ENCODE measurements at places on chromosomes 4 and X.

DNA sequence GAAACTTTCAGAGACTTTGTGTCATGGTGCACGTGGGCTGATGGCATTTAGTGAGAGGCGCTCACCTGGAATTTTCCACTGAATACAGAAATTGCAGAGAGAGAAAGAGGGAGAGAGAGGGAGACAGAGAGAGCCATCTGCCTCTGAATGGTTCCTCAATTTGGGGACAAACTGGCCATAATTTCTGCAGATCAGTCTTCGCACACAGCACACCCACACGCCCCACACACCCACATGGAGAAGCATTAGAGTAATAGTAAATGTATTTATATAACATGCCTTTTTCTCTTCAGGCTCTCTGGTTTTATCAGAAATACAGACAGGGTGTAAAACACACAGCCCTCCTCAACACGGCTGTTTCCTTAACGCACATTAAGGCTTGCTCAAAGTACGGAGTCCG lies 38.6 kb downstream of the PRKX start:
- DNase-seq, result no peak

- no peak for DNase-seq
Observed at GRCh38 chr4:88159229-88159725, 838 bp upstream of the ABCG2 start.

- DNase-seq, result no peak
Observed at GRCh38 chr4:99404595-99405287, 30.4 kb downstream of the ADH7 start.

DNA sequence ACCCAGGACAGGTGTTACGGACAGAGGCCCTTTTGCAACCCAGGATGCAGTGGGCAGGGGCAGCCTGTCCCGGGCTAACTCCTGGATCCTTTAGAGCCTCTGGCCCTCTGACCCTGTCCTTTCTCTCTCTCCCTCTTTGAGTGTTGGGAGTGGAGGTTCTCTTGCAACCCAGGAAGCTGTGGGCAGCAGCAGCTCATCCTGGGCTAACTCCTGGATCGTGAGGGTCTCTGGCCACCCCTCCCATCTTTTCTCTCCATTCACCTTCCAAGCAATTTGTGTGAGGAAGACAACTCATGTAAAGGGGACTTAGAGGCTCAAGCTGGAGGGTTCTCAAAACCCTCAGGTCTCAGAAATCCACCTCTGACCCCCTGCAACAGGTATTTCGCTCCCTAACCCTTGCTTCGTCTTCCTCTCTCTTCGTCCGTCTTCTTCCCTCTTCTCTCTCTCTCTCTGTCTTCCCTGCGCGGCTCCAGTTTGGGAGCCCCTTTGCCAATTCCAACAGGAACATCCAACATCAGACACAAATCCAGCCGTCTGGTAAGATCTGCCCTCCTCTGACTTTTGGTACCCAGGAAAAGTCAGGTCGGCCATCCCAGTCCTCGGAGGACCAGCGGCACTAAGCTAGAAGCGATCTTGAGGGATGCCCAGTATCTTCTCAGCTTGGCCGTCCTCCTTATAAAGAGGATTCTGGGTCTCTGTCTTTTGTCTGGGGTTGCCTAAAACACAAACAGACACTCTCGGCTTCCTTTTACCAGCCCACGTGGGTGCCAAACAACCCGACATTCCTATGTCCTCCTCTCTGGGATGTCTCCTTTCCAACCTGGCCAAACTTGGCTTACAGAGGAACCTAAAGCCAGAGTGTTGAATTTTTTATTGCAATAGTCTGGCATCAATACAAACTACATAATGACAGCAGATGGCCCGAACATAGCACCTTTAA lies 7.9 kb downstream of the ASMTL start:
- DNase-seq, result no peak

DNA sequence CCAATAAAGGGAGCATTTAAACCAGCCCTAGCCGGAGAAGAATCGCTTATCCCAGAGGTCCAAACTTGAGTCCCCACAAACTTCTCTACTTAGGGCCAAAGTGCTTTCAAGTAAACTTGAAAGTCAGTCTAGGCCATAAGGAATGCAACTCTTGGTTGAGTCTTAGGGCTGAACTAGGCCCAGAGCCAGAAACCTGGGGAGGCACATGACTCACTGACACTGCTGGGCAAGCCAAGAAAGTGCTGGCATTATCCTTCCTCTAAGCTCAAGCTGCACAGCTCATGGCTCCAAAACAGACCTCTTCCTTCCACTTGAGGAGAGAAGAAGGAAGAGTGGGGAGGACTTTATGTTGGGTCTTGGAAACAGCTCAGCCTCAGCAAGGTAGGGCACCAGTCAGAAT lies 1257.3 kb upstream of the DIAPH2 start:
- peak; percentile 1 for DNase-seq

DNA sequence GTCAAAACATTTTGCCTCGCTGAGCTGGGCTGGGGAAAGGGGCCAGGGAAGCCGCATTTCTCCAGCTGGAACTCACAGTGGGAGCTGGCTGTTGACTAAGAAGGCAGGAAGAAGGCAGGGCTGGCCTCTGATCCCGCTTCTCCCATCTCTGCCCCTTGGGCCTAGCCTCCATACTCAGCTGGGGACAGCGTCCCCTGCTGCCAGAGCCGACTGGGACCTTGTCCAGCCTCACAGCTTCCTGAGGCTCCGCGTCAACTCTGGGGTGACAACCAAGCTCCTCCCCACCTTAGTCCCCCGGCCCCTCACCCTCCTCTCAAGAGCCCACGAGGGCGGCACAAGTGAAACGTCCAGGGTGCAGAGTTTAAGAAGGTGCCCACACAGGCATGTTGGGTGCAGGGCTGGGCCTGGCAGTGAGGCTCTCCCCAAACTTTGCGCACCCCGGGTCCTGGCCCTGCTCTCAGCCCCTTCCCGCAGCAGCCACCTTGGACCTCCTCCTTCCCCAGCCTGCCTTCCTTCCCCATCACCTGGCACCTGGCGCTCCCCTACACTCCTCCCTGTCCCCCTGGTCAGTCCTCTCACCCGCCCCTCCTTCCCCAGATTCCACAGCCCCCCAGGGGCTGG lies 100.8 kb downstream of the PSAPL1 start:
- no peak for DNase-seq

DNA sequence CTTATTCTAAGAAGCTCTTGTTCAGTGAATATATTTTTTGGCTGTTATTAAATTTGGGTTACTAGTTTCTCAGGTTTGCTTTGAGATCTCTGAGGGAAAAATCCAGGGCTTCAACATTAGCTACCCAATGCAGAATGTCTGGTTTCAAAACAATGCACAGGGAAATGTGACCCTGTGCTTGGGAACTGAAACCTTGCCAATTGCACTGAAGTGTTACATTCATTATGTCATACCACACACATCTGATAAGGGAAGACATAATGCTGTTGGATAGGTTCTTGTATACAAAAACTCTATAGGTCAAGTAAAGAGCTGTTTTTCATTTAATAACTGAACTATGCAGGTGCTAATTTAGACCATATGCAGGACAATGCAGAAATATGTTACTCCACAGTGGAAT lies 345.3 kb upstream of the BMP3 start:
- peak; percentile 32 for DNase-seq

DNA sequence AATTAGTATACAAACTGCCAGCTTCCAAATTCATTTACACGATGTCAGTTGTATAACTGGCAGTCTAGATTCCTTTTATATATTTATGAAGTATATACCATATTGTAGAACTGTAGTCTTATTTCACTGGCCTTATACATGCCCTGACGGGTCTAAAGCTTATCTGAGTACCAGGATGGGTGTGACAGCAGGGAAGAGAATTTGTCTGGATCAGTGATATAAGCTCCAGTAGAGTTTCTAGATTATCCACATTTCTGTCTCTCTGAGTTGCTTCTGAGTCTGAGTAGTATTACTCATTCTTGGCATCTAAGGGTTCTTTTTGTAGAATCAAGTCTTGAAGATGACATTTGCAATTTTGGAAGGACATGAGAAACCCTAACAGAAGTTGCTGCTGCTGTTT lies 101.3 kb downstream of the RPA4 start:
- DNase-seq, result no peak

- DNase-seq, result no peak
Observed at GRCh38 chrX:283115-283845, 2.1 kb downstream of the PLCXD1 start.

GRCh38 chr4:90840828-90841227 lies 713.6 kb downstream of the CCSER1 start:
- DNase-seq, result no peak

DNA sequence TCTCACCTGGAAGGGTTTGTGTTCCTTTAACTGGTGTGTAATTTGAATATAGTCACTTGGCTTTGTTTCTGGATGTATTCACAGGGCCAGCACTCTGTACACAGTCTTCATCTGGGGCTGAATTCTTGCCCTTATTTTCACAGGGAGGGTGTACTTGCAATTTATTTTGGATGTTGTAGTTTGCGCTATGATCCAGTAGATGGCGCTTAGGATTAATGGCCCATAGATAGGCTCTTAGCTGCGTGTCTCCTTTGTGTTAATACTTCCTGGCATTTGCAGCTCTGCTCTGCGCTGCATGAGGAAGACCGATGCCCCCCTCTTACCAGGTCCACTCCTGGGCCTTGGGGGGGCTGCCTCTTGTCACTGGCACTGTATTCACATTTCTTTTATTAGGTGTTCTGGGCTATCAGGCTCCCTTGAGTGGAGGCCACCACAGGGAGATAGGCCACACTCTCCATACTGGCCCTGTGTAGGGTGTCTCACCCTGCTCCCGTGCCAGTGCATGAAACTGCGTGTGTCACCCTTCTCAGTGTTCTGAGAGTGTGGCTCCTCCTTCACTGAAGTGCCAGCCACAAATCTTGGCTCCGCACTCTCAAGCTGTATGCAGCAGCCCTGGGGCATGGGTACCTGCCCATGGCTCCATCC lies 562.2 kb downstream of the ZIC3 start:
- peak; percentile 21 for DNase-seq

DNA sequence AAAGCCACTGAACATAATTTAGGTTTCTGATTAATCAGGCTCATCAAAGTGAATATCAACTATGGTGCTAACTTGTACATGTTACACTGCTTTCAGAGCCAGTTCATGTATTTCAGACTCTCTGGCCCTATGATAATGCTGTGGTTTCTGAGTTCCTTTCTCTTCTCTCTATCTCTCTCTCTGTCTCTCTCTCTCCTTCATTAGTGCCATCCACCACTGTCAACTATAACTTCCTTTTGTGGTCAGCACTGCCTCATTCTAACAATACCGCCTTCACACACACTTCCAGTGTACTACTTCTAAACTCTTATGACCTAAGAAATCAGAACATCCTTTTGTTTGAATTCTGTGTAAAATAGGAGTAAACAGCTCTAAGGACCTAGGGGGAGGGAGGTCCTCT lies 907.1 kb downstream of the RPA4 start:
- DNase-seq, result no peak

DNA sequence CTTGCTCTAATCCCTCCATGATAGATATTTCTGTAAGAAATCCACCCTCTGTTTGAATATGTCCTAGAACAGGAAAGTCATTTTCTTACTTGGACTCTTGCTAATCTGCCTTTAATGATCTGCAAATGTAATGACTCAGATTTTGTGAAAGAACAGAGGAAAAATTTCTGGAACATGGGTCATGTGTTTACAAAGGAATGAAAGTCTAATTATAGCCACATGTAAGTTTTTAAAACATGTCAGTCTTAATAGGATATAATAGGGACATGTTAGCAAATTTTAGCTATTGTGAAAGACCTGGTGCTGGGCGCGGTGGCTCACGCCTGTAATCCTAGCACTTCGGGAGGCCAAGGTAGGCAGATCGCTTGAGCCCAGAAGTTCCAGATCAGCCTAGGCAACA lies 47.6 kb downstream of the GRK4 start:
- no peak for DNase-seq

GRCh38 chrX:102979536-102979935 lies 42.5 kb downstream of the RAB40AL start:
- no peak for DNase-seq

DNA sequence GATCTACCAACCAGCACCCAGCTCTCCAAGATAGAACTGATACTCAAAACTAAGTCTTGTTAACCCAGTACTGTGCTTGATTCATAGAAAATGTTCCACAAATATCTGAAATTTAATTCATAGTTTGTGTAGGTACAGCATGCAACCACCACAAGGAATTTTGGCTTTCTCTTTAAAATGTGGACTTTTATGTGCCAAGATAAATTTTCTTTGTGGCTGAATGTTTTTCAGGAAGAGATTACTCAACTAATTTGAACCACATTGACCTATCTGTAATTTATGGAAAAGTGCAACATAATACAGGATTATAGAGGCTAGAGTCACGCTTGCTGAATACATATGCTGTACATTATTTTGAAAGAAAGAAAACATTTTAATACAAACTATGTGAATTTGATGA lies 730.8 kb downstream of the IL1RAPL1 start:
- no peak for DNase-seq

DNA sequence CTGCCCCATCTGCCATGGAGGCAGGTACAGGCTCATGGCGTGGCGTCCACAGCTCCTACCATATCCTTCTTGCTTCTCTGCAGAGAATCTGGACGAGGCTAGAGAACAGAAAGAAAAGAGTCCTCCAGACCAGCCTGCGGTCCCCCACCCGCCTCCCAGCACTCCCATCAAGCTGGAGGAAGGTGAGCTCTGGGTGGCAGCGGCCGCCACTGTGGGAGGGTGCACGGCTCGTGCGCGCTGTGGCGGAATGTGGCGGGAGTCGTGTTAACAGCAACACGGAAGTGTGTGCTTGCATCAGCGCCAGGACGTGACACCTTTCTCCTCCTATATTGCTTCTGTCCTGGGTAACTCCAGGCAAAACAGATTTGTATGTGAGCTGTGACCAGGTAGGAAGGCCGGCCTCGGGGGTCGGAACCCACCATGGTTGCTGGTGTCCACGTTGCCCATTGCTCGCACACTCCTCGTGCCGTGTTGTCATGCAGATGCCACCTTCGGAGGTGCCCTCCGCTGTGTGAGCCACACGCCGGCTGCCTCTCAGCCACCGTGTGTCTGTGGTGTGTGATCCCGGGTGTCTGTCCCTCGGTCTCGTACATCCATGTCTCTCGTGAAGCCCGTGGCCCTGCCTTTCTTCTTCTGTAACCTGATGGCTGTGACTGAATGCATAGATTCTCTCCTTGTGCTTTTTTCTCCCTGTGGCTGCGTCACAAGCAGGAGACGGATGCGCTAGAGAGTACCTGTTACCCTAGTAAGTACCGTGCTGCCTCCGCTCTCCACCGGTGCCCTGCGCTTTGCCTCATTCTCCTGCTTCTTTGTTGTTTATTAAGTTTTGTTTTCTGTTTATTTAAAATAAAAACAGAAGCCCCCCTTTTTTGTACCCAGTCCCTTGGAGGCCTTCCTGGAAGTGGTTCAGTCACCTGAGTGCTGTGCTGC lies 37.0 kb downstream of the NOP14 start:
- DNase-seq, result no peak

DNA sequence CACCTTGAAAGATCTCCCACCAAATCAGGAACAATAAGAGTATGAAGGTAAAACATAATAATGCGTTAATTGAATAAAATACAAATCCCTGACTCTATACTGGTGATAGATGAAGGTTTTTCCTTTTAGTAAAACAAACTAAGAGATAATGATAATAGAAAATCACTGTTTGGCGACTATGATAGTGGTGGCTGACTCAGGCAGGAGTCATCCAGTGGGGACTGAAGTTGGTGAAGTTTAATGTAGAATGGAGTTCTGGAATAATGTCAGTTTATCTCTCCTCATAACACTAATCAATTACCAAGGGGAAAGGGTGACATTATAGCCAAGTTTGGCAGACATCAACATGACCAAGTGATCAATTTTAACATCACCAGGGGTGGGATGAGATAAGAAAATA lies 21.3 kb downstream of the ABCG2 start:
- no peak for DNase-seq

- no peak for DNase-seq
Observed at GRCh38 chrX:44744799-44745198, 99.0 kb upstream of the DUSP21 start.
